Skeletal muscle tissue (tissue), 5 donors: ENCODE measurements at places on chromosomes 7 and 10. TPM values are rescaled to one million over a fixed set of nuclear protein-coding genes. Genes with fewer than 3 reads are reported as not detected.

CDC14C gene
- not detected for total RNA-seq

ANKRD2 gene
- 8.9 TPM for total RNA-seq

XRCC2 gene
- 1.6 TPM for total RNA-seq

ANAPC16 gene
- 58.5 TPM for total RNA-seq

OPN4 gene
- not detected for total RNA-seq

GPR37 gene
- total RNA-seq = 20.9 TPM

ZNF365 gene
- total RNA-seq = under 0.01 TPM

CDK14 gene
- total RNA-seq = 25.1 TPM

IDE gene
- total RNA-seq = 14.1 TPM

SEMA3A gene
- total RNA-seq = 24.5 TPM

LRRD1 gene
- 0.52 TPM for total RNA-seq

SSMEM1 gene
- total RNA-seq = not detected

ACBD7 gene
- total RNA-seq = 1.6 TPM

GALNT17 gene
- 24.5 TPM for total RNA-seq

TCF7L2 gene
- total RNA-seq = 33.9 TPM

UCN3 gene
- total RNA-seq = not detected
